ENCODE measurements at places on chromosomes 4 and X.
A peak's percentile ranks its signal among the peaks of the same experiment; 100 is the strongest.

DNA sequence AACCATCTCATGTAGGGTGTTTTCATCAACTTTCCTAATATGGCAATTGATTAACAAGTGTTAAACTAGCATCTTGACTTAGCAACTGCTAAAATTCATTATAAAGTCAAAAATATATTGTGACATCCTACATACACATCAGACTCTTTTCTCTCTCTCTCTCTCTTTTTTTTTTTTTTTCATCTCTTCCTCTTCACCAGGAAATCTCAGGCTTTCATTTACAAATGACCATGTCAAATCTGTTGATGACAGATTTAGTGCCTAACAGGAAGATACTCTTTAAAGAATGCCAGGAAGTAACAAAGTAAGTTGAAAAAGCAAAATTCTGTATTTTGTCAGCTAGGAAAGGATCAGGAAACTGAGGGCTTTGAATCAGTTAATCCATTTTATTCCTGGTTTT, 365.5 kb downstream of the PCDH7 start:
- DNase-seq: no peak

GRCh38 chr4:170122252-170122651, 32.5 kb upstream of the AADAT start:
- DNase-seq: no peak

GRCh38 chrX:45623266-45623665, 422.6 kb upstream of the DIPK2B start:
- peak; percentile 95 for DNase-seq

DNA sequence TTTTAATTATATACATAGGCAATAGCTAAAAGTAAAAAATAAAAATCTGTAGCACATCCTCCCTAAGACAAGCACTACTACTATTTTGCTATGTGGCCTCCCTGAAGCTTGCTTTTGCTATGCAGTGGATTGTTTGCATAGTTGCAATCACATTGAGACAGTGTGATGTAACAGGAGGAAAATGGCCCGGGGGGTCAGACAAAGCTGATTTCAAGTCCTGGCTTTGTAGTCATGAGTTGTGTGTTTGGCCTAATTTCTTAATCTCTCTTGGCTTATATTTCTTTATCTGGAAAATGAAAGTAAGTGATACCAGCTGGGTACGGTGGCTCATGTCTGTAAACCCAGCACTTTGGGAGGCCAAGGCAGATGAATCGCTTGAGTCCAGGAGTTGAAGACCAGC, 166.6 kb downstream of the LHFPL1 start:
- DNase-seq: no peak

DNA sequence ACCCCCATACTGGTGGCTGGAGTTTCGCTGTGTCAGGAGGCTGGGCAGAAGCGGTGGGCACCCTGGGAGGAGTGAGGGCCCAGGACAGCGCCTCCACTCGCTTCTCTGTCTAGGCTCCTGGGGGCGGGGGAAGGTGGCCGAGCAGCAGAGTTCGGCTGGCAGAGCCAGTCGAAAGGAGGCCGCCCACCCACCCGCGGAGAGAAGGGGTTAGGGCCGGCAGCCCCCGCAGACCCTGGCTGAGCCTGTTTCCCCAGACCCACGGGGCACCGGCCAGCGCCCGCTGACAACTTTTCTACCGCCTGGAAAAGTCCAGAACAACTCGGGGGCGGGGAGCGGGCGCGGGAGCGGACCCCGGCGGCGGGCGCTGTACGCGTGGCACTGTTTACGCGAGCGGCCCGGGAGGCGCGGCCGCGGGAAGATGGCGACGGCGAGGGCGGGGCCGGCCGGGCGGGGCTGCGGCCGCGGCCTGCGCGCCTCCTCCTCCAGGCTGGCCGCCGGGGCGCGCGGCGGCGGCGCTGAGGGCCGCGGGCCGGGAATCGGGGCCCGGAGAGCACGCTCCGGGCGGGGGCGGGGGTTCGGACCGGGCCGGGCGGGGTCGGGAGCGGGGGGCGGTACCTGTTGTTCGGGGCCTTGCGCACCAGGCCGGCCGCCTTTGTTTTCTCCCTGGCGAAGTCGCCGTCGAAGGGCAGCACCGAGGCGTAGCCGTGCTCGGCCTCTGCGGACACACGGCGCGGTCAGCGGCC, 628 bp downstream of the MXD4 start:
- DNase-seq: peak; percentile 68

DNA sequence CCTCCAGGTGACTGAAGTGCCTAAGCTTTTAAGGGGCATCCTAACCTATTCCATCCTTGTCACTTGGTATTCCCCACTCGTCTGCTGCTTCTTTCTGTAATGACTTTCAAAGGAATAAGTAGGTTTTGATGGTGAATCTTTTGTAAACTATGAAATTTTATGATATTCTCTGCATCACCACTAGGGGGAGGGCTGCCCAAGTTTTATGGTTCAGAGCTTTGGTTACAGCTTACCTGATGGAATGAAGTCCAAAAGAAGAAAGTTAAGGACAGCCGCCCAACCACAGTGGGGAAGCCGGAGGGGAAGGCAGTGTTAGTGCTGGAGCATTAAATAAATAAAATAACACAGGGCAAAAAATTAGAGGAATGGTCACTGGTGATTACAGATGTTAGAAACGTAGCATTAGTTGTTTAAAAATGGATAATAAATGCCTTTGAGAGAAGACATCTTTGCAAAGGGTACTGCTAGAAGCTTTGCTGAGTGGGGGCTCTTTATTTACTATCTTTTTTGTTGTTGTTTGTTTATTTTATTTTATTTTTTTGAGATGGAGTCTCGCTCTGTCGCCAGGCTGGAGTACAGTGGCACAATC, 204.9 kb downstream of the GBA3 start:
- peak; percentile 30 for DNase-seq

DNA sequence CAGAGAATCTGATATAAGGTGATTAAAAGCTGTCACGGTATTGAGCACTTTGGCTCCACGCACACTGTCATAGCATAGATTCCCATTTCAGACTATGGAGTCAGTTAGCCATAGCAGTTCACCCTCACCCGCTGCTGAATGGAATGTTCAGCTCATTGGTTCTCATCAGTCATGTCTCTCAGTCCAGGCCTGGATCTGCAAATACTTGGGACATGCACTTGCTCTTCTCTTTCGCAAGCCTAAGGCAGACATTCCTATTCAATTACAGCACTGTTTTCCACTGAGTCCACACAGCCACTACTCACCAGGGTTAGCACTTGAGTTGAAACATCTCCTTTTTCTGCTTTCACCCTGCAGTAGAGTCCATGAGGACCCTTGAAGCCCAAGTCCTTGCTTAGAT, 30.6 kb upstream of the SCML1 start:
- peak; percentile 84 for DNase-seq

DNA sequence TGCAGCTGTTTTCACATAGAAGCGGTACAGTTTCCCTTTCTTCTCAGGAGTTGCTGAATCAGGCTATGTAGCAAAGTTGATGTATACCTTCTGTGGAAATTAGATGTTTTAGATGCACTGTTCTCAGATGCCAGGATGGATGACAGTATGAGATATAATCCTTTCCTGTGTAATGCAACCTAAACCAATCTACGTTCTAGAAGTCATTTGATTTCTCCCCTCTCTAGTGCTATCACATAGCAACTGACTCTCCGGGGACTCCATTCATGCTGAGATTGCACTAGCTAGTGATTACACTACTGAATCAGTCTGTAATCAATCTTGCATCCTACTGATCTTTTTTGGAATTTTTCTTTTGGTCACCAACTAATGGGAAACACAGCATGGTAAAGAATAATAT, 1881.7 kb downstream of the PCDH7 start:
- no peak for DNase-seq

DNA sequence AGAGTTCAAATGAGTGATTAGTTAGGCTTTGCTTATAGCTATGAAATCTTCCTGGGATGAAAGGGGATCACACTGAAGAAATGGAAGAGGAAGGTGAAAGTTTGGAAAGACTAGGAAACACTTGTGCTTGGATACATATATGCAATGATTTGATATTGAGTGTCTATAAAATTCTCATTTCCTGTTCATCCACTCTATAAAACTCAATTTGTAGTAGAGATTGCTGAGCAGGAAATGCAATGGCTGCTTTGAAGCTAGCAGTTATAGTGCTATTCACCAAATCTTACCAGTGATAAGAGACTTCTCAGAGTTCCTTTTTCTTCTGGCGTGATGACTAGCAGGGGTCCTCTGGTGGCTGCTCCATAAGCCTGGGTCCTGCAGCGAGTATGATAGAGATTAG, 128.1 kb upstream of the HPF1 start:
- DNase-seq: no peak

- no peak for DNase-seq
Measured at GRCh38 chr4:36020351-36020750, 224.0 kb downstream of the ARAP2 start.

- DNase-seq: no peak
Measured at GRCh38 chr4:82885410-82885809, 5.5 kb downstream of the SEC31A start.

DNA sequence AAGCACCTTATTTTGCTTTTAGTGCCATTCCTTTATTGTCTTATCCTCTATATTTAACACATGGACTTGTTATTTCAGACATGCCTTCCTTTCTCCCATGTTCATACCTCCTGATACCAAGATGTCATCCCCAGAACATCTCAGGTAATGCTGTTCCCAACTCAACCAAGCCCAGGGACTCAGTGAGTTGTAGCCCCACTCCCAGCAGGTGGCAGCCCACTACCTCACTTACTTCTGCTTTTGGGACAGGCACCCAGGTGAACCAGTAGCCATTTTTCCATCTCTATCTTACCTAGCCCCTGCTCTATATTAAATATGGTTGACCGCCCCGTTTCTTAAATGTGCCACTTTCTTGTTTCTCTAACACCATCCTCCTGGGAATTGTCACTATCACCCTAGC, 199.0 kb downstream of the DCHS2 start:
- no peak for DNase-seq

DNA sequence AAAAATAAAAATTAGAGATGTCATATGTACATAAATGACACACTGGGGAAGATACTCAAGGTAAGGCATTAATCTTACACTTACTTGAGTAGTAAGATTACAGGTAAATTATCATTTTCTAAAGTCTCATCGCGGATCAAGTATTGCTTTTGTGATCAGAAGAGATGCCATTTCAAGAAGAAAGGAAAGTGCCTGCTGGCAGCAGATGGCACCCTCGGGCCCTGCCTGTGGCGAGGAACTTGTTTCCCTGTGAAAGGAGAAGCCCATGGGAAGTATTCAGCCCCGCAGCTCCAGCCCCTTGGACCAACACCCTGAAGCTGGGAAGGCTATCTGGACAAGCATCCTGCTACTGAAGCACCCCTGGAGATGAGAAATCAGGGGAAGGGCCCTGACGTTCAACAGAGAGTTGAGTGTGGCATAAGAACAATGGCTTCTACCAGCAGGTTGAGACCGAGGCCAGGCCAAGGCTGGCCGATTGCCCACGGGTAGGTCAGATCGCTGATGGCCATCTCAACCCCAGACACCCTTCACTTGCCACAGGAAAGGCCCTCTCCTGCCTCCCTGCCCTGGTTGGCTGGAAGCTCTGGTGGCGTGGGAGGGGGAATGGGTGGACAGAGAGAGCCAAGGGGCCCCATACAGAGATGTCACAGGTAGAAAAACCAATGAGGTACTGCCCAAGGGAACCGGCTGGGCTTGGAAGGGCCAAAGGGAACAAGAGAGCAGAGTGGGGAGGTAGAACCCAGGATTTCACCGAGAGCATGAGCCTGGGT, 18.8 kb upstream of the MXD4 start:
- DNase-seq: no peak

DNA sequence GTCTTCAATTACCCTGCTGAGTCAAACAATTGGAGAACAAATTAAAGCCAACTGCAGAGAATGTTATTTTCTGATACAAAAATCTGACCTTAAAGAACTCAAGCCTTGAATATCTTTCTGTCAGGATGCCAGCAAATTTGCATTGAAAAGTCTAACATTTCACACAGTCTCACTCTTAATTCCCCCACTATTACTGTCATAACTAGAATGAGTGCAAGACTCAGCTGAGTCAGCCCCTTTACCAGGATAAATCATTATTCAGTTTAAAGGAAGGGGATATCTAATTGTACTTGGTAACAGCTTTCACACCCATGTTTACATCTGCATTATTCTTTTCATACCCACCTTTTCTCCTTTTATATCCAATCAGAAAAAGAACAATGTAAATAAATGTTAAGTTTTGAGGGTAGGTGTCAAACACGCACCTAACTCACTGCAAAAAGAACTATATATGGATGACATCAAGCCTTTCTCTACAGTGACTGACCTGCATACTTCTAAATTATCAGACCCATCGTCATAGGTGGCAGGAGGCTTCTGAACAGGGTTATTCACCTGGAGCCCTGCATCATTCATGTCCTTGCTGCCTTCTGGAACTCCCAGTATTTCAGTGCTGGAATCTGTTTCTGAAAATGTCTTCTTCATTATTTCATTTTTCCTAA, 117.4 kb downstream of the TMA16 start:
- DNase-seq: no peak

- DNase-seq: no peak
Measured at GRCh38 chr4:101086801-101087586, 260.3 kb downstream of the PPP3CA start.

GRCh38 chr4:153021276-153021675, 85.2 kb downstream of the FHDC1 start:
- DNase-seq: no peak

DNA sequence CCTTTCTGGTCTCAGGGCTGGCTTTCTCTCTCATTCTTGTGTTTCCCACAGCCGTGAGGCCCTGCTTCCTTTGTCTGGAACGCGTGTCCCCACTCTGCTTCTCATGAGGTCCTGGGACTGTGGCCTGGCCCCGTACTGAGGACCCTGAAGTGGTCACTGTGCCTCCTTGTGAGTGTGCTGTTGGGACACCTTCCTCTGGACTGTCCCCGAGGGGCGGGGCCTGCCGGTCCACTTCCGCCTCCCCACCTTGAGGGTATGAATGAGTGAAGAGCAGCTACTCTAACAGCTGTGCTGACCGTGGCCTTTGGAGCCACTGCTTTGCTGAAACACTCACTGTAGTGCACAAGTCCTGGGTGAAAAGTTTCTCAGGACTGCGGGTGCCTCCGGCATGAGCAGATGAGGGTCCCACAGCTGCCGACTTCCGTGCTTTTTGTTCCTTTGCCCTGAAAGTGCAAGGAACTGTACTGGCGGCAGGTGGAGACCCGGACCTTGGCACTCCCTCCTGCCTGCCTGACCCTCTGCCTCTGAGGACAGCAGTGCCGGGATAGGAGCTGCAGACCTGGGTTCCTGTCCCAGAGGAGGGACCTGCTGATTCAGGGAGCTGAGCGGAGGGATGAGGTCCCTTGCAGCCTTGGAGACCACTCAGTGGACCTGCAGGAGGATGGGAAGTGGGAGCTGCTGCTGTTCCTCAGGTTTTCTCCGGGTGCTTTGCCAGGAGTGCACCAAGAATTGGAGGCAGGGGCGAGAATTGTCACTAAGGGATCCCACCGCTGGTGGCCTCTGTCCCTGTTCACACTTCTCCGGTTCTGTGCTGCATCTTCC, 38.0 kb downstream of the HTT-AS start:
- no peak for DNase-seq

DNA sequence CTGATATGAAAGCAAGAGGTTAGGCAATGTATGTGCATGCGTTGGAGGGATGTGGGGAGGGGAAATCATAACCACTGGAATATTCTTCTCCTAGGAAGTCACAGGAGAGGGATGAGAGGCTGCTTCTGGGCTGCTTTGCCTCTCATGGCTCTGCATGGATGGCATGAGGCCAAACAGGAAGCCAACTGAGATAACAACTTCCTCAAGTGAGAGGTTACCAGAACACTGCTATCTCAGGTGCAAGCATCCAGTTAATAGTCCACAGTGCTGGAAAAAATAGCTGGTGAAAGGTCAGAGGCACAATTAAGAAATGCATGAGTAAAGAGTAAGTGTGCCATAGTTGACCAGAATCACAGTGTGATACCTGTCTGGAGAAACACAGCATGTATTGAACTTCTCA, 113.3 kb downstream of the ELOVL6 start:
- no peak for DNase-seq
